ENCODE measurements at places on chromosomes 12 and 14.

- no peak for DNase-seq
Measured at GRCh38 chr12:67459173-67459572, 189.4 kb upstream of the DYRK2 start.

- no peak for DNase-seq
Measured at GRCh38 chr12:131988054-131988796, 38.5 kb downstream of the EP400 start.

GRCh38 chr12:48084841-48085460, 20.9 kb downstream of the SENP1 start:
- DNase-seq = no peak

GRCh38 chr12:29152223-29152868, 3.3 kb downstream of the FAR2 start:
- DNase-seq = no peak

GRCh38 chr14:71206766-71207371, 299.6 kb downstream of the PCNX1 start:
- DNase-seq = no peak

GRCh38 chr14:94116701-94117100, 6.2 kb downstream of the IFI27 start:
- no peak for DNase-seq

- no peak for DNase-seq
Measured at GRCh38 chr12:43285159-43285598, 266.8 kb downstream of the ADAMTS20 start.

GRCh38 chr12:112463478-112463877, 44.7 kb downstream of the PTPN11 start:
- no peak for DNase-seq

DNA sequence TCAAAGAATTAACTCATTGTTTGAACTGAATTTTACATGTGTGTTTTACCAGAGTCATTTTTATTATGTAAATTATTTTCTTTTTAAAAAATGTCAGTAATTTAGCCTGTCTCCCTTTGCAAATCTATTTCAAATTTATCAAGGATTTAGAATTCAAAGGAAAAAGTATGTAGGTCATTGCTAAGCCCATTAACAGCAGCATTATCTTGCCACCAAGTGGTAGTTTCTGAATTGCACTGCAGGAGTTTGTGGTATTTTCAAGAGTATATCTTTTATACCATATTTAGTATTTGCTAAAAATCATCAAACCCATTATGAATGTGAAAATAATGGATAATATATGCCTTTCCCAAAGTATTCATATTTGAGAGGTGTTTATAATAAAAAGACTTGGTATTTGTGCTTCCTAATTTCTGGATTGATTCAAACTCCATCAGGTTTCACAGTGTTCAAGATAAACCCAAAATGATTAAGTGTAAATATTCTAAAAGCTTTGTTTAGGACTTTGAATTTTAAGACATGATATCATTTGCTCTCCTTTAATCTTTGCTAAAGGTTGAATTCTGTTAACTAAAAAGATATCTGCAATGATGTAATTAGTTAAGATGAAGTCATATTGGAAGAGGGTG, 711.4 kb downstream of the FSCB start:
- no peak for DNase-seq

- no peak for DNase-seq
Measured at GRCh38 chr12:52060498-52061177, 9.1 kb upstream of the ATG101 start.

GRCh38 chr14:21098076-21098891, at the start of gene ZNF219:
Gene ZNF219, minus strand, starts transcription at chr14:21098655. Its CDS starts 5,064 bp downstream, at chr14:21093591.
- DNase-seq = peak; percentile 46

GRCh38 chr14:92698393-92698792, 50.0 kb downstream of the LGMN start:
- DNase-seq = no peak

DNA sequence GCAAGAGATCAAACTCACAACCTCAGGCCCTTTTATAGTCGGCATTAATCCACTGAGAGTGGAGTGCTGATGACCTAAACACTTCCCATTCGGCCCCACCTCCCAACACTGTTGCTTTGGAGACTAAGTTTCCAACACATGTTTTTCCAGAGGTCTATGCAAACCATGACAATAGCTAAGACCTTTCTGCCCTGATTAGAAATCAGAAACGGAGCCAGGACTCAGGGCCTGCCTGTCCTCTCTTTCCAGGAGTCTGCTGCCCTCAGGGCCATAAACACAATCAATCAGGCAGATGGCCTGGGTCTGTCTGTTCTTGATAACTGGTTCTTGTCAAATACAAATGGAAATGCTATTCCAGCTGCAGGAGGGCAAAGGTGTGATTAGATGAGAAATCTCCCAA, 97.2 kb upstream of the PSMC1 start:
- DNase-seq = no peak

DNA sequence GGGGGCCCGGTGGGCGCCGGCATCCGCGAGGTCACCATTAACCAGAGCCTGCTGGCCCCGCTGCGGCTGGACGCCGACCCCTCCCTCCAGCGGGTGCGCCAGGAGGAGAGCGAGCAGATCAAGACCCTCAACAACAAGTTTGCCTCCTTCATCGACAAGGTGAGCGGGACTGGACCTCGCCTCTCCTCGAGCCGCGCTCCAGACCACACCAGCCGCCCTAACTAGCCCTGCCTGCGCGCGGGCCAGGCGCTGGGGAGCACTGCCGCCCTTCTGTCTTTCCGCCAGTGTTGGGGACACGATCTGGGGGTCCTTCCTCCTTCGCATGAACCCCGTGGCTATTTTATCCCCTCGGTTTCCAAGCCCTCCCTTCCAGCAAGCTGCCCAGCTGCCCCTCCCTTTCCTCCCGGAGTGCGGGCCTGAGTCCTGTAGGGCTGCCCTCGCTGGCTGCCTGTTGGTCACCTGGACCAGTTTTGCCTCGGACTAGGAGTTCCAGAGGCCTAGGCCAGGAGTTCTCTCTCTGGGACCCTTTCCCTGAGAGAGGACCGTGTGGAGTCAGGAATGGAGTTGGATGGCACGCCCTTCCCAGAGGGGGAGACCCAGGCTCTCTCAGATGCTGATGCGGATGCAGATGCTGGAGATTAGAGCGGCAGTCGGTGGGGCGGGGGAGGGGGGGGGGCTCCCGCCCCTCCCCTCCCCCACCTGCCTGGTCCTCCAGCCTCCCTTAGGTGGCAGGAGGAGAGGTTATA, 592 bp downstream of the KRT7 start:
- DNase-seq = no peak

GRCh38 chr12:26554332-26554731, 278.7 kb downstream of the ITPR2 start:
- no peak for DNase-seq

GRCh38 chr12:80935111-80935510, 2.6 kb downstream of the LIN7A start:
- no peak for DNase-seq

GRCh38 chr12:116153113-116153512, 124.4 kb downstream of the MED13L start:
- DNase-seq = no peak

DNA sequence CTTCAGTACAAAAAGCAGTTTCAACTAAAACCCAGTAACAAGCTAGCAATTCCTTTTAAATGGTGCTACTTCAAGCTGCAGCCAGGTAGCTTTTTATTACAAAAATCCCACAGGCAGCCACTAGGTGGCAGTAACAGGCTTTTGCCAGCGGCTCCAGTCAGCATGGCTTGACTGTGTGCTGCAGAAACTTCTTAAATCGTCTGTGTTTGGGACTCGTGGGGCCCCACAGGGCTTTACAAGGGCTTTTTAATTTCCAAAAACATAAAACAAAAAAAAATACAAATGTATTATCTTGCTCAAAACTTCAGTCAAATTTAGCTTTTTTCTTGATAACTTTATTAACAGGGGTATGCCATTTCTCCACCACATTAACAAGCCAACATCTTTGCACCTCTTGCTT, 3.6 kb upstream of the CLEC4E start:
- peak; percentile 69 for DNase-seq

DNA sequence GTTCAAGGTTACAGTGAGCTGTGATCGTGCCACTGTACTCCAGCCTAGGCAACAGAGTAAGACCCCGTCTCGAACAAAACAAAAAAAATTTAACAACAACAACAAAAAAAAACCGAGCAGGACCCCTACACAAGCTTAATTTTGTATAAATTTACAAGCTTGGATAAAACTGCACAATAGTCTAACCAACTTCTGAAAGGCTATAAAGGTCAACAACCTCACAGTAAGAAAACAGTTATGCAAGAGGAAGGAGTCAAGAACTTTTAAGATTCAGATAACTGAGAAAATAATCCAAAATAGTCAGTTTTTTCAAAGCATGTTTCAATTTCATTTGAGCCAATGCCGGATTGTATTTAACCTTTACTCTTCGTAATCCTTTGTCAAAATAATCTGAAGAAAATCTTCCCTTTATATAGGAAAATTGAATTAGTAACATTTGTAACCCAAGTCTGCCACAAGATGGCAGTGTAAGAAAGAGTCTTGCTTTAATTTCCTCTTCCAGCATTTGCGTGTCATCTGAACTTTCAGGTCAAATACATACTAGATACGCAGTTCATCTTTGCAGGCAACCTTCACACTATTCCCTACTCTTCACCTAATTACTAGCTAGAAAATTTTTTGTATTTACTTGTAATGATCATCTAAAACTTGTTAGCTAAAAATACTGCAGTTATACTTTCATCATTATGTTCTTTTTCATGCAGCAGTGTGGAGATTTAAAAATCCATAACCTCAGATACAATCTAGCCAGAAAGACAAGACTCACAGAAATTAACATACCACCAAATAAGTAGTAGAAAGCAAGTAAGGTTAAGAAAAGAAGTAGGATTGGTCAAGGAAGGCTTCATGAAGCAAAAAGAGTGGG, 5.8 kb downstream of the CCNB1IP1 start:
- DNase-seq = no peak

DNA sequence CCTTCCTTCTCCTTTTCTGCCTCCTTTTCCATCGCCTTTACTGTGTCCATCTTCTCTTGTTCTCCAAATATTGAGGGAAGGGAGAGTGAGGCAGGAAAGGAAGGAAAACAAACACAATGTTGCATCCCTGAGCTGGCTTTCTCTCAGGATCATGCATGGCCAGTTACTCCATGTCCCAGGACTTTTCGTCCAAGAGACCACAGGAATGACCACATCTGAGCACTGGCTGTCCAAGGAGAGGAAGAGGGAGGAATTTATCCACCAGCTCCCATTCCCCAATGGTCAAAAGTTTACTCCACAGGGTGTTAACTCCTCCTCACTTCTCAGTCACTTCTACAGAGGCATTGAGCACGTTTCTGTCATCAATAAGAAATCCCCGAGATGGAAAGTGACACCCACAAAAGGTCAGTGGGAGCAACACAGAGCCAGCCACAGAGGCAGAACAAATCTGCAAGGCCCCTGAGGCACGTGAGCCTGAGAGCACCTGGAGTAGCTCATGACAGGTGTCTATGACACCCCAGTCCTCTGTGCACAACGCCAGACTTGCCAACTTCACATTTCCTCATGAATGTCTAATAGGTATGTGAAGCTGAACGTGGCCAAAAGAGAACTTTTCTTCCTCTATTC, 177.3 kb upstream of the NUDT4 start:
- no peak for DNase-seq

DNA sequence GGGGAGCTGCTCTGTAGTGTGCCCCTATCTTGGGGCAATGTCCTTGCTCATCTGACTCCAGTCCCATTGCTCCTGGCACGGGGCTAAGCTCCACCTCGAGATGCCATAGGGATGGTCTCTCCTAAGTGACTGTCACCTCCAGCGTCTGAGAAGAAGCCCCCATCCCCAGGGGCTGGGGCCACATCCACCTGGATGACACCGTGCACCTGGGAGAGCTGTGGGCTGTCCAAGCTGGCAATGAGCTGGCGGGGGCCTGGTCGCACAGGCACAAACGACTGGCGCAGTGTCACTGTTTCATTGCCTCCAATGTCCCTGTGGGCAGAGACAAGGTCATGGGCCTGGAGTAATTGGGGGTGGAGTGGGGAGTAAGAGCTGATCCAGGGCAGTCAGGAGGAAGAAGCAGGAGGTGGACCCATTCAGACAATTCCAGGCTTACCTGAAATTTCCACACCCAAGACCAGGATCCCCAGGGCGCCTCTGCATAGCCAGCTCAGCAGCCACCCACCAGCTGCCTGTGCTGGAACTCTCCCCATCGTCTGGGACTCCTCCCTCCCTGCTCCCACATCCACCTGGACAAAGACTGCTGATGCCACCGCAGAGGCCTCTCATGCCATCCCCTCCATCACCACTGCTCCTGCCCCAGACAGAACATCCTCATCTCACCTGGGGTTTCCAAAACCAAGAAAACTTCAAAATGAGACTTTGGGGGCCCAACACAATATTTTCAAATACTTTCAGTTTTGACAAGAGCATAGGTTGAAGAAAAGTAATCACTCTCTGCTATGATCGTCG, 7.0 kb upstream of the TINF2 start:
- no peak for DNase-seq

GRCh38 chr12:121124402-121125109, 8.1 kb upstream of the P2RX7 start:
- DNase-seq = no peak

DNA sequence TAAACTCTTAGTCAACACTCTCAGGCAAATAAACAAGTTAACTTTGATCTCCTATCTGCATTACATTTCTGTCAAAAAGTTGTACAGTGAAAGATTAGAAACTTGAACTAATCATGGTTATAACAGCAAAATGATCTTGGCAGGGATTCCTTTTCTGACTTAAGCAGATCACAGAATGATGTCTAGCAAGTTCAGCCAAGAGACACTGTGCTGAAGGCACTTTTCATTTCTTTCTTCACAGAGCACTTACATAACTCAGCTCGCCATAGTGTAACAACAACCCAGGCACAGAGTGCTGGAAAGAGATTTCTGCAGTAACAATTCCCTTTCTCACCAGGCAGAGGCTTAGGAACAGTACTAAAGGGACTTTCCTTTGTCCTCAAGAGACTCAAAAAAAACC, 19.6 kb upstream of the CSRP2 start:
- no peak for DNase-seq

GRCh38 chr12:66011731-66012130, 118.8 kb downstream of the LLPH start:
- DNase-seq = no peak

- DNase-seq = peak; percentile 40
Measured at GRCh38 chr14:21300892-21301291, 21.0 kb downstream of the RPGRIP1 start.
